ENCODE measurements at places on chromosomes 6 and 20. TPM values are rescaled to one million over a fixed set of nuclear protein-coding genes. Genes with fewer than 3 reads are reported as not detected.

RAET1L gene
- total RNA-seq: not detected

ZC3H12D gene
- 0.10 TPM for total RNA-seq

DNA sequence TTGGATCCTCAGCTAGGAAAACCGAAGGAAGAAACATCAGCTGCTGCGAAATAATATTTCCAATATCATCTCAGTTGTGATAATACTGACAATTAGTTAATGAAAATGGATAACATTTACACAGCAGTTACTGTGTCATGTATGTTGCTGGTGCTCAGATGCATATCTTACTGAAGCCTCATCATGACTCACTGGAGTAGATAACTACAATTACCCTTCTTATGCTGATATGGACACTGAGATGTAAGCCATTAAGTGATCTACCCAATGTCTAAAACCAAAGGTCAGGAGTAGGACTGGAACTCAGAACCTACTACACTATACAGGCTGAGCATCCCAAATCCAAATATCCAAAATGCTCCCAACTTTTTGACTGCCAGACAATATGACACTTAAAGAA lies 54.7 kb upstream of the LYRM2 start:
- no peak overlapping the region for H3K4me3 ChIP-seq
- no peak overlapping the region for H3K27ac ChIP-seq
- no peak for DNase-seq

DNA sequence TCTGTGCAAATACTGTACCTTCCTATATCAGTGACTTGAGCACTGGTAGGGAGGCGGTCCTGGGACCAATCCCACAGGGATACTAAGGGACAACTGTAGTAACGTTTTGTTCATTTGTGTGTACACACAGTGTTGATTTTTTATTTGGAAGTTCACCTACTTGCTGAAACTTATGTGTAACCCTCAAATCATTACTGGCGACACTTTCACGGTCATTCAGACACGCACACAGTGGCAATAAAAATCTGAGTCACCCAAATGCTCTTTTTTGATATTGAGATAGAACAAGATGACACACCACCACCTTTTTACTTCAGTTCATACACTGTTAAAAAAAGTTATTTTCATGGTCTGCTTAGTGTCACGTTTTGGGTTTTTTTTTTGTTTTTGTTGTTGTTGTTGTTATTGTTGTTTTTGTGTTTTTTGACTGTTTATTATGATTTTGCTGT lies 79.8 kb downstream of the QKI start:
- peaks cover 11% of the 10 kb centered on the region for H3K4me1 ChIP-seq
- no peak overlapping the region for H3K27ac ChIP-seq
- peak; percentile 23 for DNase-seq
- H3K4me3 ChIP-seq: no peak overlapping the region
- H3K36me3 ChIP-seq: no peaks in the 10 kb centered on the region

DNA sequence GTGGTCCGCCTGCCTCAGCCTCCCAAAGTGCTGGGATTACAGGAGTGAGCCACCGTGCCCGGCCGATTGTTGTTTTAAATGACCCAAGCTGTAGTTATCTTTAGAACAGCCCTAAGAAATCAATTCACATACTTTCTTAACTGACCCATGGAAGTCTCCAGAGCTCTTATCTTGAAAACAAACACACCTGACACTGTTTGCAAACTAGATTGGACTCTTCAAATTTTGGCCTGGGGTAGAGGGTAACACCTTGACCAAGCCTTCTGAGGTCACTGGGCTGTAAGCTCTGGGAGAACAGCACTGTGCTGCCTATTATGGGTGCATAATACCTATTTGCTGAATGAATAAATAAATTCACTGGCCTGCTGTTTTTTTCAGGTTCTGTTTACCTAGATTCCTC lies 190.6 kb downstream of the AIG1 start:
- no peaks in the 10 kb centered on the region for H3K4me1 ChIP-seq
- H3K4me3 ChIP-seq: no peak overlapping the region
- no peak for DNase-seq
- no peak overlapping the region for H3K27ac ChIP-seq

Measured in astrocyte (in vitro differentiated cells and primary cell).